NCI-H2081 (cell line): ENCODE measurements at places on chromosomes 3 and 15.
A peak's percentile ranks its signal among the peaks of the same experiment; 100 is the strongest.

DNA sequence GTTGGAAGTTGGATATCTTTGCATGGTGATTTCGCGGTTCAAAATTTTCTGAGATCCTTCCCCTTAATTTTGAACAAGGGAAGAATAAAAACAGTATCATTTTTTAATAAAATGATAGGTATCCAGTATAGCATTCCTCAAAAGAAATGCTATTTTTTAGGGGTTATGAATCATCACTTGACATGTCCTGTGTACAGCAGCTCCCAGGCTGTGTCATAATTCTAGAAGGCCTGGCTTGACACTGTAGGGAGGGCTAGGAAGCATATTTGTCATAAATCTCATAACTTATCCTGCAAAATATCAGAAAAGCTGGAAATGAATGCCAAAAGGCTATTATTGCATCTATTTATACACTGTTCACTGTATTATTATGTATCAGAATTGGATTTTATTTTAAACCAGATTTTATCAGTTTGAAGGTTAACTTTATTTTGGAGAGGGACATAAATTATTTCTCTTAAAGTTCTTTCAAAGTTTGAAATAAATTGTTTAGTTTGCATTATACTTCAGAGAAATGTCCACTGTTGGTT, 539.1 kb upstream of the ROBO2 start:
- no peak for DNase-seq

DNA sequence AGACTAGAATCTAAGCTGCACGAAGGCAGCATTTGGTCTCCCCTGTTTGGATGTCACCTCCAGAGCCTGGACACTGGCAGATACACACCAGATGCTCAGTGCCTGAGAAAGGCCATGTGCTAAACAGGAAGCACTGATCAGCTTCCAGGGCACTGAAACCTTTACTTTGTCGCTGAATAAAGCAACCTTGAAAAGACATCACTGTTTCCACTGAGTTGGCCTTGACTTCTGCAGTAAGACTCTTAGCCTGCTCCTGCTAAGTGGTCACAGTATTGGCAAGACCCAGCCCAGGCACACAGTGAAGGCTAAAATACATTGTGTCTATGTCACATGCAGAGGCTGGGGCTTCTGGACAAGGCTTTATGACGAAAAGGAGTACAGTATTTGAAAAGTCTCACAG, 104.3 kb upstream of the ICE2 start:
- DNase-seq: no peak

- DNase-seq: no peak
These were observed 698 bp downstream of the IL1RAP start for GRCh38 chr3:190514413-190515153.

DNA sequence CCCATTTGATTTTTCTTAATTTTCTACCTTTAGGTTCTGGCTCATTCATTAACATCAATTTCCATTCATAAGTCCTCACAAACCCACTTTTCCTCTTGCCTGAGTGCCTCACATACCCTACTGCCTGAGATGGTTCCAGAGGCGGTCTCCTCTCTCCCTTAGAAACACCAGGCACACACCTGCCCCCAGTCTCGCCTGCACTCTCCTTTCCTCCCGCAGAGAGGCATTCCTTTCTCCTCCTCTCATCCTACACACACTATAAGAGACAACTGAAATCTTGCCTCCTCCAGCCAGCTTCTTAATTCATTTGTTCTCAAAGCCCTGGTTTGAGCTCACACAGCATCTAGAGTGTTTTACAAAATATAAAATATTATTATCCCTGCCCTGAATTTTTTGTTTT, 27.5 kb downstream of the TF start:
- DNase-seq: no peak

- no peak for DNase-seq
These were observed 879 bp upstream of the SEC13 start for GRCh38 chr3:10321630-10322351.

DNA sequence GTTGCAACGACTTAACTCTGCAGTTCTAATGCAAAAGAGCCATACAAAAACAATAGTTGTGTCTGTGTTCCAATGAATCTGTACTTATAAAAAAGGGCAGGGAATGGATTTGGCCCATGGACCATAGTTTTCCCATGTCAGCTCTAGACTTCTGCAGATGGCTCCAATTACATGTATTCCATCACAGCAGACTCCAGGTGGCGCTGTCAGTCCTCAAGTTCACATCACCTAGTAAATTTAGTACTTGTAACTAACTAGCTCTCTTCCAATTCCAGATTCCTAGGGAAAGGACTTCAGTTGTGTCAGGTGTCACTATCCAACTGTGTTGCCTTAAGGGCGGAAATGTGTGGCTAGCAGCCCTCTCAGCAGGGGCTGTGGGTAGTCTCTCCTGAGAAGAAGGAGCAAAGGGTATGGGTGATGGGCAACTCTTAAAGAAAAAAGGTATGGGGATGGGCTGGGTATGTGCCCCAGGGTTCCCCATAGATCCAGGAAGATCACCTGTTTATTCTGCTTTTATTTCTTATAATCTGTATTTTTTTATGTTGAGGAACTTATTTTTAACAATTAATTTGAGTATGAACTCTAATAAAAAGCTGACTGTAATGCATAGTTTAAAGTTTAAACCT, 36.2 kb downstream of the BBS4 start:
- DNase-seq: peak; percentile 58

DNA sequence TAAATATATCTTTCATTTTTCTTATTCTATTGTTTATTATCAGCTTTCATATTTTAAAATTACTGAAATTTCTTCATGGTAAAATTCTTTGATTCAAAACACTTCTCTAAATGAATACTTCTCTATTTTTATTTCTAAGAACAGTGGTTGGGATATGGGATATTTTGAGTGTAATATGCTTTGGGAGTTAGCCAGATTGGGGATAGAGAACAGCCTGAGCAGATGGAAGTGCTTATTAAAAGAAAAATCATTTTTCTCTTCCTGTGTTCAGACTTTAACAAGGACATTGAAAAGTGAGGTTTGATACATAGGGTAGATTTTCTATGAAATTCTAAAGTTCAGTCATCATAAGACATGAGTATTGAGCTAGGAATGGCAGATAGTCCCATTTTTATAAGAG, 84.8 kb downstream of the COL6A5 start:
- DNase-seq: no peak

GRCh38 chr3:102532901-102533300, 98.1 kb downstream of the ZPLD1 start:
- no peak for DNase-seq

DNA sequence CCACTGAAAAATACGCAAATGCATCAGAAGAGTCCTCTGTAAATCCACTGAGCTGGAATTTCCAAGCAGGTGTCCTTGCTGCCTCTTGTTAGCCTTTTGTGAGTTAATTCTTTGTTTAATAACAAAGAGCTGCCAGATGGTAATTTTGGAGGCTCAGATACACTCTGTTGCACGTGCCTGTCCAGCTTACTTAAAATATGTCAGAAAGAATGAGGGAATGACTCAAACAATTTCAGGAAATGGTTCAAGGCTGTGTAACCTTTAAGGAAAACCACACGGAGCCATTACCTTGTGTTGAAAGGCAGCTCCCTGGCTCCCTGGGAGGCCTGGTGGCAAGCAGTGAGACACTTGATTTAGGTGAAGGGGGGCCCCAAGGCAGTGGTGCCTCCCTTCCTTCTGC, 302.2 kb upstream of the CTDSPL start:
- no peak for DNase-seq

DNA sequence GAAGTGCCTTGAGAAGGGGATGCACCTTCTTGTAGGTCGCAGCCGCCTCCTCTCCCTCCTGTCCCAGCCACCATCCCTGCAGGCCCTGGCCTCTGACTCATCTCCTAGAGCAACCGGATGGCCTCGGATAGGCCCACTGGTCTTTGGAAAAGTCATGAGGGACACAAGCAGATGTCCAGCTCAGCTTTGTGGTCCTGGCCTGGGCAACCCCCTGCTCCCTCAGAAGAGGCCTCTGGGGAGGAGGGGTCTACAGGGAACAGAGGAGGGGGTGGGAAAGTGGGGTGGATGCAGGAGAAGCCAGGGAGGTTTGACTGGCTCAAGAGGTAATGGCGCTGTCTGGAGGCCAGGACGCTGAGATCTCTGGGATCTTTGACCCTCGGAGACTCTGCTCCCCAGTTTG, 259.2 kb upstream of the TLE3 start:
- no peak for DNase-seq

DNA sequence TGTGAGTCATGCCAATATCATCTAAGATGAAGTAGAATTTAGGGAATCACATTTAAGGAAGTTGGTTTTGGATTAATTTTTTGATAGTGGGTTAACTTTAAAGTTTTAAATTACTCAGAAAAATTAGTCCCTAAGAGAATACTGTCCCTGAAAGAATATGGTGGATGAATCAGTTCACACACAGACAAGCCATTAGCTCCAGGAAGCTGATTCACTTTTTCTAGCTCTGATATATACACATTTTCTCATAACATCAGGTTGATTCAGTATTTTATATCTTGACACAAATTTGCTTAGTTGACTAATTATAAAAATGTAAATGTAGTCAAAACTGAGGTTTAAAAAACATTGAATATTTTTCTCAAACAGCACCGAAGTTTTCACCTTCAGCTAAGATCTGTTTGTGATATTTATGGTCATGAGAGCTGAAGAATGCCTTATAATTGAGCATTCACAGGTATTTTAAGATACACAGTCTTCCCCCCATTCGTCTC, 55.1 kb downstream of the MYH15 start:
- DNase-seq: no peak

DNA sequence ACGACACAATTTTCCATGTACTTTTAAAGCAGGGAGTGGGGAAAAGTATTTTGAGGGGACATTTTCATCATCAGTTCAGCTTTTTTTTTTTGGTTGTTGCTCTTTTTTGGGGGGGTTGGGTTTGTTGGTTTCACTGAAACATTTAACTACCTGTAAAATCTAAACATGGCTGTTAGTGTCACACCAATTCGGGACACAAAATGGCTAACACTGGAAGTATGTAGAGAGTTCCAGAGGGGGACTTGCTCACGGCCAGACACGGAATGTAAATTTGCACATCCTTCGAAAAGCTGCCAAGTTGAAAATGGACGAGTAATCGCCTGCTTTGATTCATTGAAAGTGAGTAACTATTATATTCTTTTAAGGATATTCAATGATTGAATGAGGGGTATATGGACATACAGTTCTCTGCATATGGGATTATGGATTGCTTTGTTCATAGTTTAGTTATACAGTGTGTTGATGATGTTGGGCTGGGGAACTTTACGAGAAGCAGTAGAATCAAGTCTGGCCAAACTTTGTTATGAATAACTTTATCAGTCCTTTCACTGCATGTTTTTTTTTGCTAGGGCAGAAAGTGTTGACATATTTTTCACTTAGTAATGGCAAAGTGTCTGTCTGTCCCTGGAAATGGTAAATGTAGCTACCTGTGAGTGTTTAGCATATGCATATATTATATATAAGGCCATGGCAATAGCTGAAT, 31.5 kb downstream of the MBNL1 start:
- DNase-seq: peak; percentile 24

DNA sequence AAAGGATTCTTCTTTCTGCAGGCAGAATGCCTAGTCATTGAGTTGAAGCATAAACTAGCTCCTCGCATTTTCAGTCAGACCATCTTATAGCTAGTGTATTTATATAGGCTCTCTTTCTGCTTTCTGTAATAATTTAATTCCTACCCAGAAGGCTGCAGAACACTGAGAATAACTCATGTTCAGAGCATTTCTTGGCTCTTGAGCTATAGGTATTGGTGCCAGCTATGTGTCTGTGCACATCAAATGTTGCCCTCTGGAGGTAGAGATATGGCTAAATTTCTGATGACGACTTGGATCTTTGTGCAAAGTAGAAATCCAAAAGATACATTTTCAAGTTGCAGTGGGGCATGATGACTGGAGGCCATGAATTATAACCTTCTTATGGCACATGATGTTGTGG, 336.2 kb upstream of the TPM1 start:
- DNase-seq: no peak

DNA sequence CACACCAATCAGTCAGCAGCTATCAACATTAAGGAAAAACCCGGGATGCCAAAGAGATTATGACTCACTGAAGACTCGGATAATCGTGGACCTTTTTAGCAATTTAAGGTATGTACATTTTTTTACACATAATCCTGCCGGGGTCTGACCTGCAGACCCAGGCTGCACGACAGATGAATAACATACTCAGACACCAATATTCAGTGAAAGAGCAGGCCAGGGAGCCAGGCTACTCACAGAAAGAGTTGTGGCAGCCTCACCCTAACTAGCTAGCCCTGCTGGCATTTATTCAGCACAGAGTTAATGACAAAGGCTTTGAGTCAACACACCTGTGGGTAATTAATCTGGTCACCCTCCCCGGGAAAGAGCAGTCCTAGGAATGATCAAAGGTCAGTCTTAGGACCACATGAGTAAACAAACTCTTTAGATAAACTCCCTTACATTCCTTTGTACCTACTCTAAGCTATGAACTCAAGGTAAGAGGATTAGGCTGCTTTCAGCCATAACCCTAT, 727.5 kb downstream of the TBL1XR1 start:
- DNase-seq: no peak

- DNase-seq: no peak
These were observed 172.5 kb downstream of the PTPRG start for GRCh38 chr3:61733876-61734275.

- no peak for DNase-seq
These were observed 354.4 kb downstream of the TUSC7 start for GRCh38 chr3:117063930-117064329.

GRCh38 chr15:86493884-86494283, 414.2 kb downstream of the AGBL1 start:
- DNase-seq: no peak

DNA sequence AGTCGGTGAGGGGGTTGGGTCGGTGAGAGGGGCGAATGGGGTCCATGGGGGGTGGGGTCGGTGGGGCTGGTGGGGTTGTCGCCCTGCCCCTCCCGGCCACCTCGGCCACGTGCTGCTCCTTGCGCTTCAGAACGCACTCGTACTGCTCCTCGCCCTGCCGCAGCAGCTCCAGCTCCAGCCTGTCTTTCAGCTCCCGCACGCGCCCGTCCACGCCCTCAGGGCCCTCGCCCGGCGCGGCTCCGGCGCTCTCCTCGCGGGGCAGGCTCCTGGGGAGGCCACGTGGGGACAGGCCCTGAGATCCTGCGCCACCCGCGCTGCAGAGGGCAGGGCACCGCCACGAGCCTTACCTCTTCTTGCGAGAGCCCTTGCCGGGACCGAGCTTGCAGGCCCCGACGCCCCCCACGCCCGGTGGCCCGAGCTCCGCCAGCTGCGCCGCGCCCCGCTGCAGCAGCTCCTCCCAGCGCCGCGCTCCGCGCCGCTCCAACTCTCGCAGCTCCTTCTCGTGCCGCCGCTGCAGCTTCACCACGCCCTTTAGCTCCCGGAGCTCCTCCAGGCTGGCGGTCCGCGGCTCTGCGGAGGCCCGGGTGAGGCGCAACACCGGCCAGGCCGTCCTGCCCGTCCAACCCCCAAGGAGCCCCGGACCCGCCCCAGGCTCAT, 8.2 kb upstream of the ANKRD63 start:
- no peak for DNase-seq
